ENCODE measurements at places on chromosomes 4 and X.

DNA sequence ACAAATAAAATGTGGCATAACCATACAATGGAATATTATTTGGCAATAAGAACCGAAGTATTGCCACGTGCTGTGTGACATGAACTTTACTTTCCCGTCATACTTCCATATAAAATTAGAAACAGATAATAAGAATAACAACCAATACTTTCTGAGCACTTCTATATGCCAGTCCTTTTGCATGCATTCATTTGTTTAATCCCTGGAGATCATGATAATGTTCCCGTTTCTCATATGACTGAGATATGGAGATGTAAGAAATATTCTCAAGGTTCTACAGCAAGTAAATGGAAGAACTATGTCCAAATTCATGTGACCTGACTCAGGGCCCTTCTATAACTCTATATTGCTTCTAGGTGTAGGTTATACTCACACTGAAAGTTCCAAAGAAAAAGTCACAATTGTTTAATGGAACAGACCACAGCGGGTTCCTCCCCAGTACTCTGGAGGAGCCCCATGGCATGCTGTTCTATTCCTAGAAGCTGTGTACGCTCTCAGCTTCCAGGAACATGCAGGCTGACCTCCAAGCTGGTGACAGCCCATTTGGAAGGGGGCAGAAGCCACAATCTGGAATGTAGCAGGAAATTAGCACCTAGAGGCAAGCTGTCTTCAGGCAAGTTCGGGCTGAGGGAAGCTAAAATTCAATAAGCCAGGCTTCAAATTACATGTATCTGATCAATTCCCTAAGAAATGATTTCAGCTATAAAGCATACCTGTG lies 31.5 kb downstream of the QDPR start:
- no peak for DNase-seq

DNA sequence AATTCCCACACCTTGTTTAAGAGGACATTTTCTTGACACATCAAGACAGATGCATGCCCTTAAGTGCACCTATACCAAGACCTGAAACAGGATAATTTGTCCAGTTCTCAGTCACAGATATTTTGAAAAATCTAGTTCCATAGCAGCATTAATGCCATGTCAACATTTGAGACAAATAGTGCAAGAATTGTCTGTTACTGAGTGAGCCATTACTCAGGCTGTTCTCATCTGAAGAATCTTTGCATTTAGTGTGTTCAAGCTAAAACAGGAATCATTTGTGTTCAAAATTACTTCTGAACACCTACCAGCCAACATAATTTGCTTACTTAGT lies 354.9 kb downstream of the KCNIP4 start:
- no peak for DNase-seq

- DNase-seq, result no peak
Measured at GRCh38 chr4:43758836-43759235, 689.8 kb downstream of the KCTD8 start.

DNA sequence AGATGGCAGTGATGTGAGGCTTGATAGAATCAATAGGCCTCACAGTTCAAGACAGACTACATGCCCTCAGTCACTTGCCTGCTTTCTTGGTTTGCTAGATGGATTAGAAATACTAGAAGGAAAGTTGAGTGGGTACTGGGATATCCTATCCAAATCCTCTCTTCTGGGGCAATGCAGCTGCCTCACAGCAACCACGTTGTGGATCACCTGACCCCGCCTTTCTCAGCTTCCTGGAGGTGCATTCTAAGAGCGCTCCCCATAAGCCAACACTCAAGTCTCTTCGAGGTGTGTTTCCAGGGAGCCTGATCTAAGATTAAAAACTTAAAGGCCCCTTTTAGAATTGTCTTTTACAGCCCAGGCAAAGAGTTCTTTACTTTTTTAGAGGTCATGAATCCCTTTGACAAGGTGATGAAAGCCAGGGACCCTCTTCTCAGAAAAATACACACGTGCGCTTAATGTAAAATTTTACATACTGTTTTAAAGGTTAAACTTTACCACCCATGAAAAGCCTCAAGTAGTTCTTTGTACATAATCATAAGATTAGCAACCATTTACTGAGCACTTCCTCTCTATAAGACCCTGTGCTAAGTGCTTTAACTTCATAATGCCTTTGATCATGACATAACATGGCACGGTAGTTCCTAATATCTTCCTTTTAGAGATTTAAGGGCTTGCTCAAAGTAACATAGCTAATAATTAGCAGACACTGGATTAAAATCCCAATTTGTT lies 840 bp upstream of the RPL34 start:
- no peak for DNase-seq

DNA sequence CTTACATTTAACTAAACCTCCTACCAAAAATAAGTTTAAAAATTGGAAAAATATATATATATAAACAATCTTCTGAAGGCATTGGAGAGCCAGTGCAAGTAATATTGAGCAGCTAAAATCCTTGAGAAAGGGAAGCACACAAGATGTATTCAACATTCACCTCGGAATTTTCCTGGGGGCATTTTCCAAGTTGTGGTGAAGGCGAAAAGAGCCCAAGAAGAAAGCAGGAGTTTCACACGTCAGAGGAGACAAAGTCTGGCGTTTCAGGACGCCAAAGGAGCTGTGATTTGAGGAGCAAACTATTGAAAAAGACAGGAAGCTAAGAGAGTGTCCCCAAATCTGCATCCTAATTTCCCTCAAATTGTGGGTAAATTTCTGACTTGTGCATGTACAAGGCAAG lies 9.1 kb upstream of the GASK1B start:
- no peak for DNase-seq

GRCh38 chr4:78953769-78954666 lies 14.8 kb upstream of the PAQR3 start:
- DNase-seq, result no peak

DNA sequence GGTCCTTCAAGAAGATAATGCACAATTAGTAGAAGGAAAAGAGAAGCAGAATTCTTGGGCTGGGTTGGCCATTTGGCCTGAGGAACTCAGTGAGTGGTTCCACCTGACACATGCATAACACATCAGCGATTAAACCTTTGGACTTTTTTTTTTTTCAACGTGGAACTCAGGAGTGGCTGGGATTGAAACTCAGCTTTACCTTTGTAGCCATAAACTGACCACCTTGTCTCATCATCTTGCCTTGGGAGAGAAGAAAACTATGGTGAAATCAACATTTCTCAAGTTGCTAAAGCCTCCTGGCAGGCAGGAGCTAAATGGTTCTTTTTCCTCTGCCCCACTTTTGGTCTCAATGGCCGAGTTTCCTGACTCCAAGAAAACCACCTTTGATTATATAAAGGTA lies 16.3 kb downstream of the PTTG2 start:
- DNase-seq, result no peak

GRCh38 chrX:51891821-51892551 lies 1.4 kb upstream of the MAGED1 start:
- no peak for DNase-seq

GRCh38 chr4:67682266-67682665 lies 18.7 kb downstream of the UBA6 start:
- DNase-seq, result no peak

- DNase-seq, result no peak
Measured at GRCh38 chr4:18512718-18513117, 491.2 kb upstream of the LCORL start.

- no peak for DNase-seq
Measured at GRCh38 chrX:18962329-18962728, 21.6 kb downstream of the PHKA2 start.

DNA sequence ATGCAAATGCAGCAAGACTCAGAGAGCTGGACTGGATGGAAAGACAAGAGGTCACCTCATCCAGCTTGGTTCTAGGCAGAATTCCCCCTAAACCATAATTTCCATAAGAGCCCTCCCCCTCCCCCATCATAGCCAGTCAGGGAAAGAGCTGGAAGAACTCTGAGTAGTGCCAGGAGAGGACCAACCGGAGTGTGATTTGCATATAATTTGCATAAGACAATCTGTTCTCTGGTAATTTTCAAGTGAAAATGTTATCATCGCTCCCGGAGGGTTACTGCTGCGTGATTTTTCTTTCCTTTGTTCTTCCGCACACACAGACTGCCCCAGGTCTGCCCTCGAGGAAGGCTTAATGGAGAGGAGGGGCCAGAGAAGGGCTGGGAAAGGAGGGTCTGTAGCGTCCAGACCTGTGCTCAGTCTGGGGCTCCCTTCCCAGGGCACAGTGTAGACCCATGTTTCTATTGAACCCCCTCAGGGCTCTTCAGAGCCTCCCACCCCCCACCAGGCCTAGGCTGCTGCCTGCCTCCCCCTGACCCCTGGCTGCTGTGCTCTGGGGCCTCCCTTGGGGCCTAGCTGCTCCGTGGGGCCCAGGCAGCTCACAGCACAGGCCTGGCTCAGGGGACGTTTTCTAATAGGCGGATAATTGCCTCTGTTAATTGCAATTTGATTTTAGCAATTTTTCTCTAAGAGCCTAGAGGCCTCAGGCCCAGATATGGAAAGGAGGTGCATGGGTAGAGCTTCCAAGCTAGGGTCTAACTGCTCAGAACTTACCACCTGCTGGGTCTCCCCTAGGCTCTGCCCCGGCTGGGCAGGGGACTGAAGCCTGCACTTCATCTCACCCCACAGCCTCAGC lies 90.4 kb upstream of the PJA1 start:
- DNase-seq, result no peak

- no peak for DNase-seq
Measured at GRCh38 chrX:119684916-119685224, 8.1 kb downstream of the SEPTIN6 start.

DNA sequence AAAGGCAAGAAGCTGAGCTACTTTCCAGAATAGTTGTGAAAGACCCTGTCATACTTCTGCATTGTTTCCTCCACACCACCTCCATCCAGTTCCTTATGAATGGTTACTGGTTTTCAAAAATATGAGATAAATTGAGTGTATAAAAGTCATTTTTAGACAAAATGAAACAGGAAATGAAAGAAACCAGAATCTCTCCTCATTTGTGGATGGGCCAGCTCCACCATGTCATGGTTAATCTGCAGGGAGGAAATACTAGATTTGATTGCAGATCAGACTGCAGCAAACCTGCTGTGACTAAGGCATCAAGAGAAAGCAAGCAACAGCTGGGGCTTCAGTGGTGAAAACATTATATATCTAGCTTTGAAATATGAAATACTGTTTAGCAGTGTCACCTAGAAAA lies 23.8 kb downstream of the F9 start:
- DNase-seq, result no peak

DNA sequence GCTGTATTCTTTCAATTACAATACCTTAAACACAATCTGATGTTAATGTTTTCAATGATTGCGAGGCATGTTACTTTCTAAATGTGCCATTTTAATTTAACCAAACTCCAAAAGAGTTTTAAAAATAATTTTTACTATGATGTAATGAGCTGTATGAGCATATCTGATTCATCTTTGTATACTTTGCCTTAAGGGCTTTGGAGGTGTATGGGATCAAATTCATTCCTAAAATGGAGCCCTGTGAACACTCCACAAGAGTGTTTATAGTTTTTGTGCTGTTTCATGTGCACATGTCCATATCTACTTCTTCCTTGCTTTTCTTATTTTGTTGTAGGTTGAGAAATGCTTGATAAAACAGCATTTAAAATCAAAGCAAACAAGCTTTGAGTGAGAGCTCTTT lies 82.4 kb downstream of the ATP10D start:
- no peak for DNase-seq

GRCh38 chrX:38577738-38578137 lies 16.4 kb downstream of the TSPAN7 start:
- no peak for DNase-seq

GRCh38 chrX:3584415-3584996 lies 128.9 kb downstream of the PRKX start:
- no peak for DNase-seq

Data from effector CD8-positive, alpha-beta T cell (primary cell).